ENCODE measurements at places on chromosomes 12 and 14.

GRCh38 chr14:75543786-75544185 is 21.5 kb downstream of the BATF start:
- DNase-seq, result no peak

- DNase-seq, result no peak
Observed at GRCh38 chr12:72273851-72274351, 1.7 kb downstream of the TRHDE start.

- DNase-seq, result no peak
Observed at GRCh38 chr12:77645966-77646598, 184.6 kb upstream of the NAV3 start.

- DNase-seq, result no peak
Observed at GRCh38 chr12:82124711-82125380, 233.3 kb downstream of the CCDC59 start.

- DNase-seq, result no peak
Observed at GRCh38 chr12:109579639-109580038, 6.0 kb downstream of the MVK start.

DNA sequence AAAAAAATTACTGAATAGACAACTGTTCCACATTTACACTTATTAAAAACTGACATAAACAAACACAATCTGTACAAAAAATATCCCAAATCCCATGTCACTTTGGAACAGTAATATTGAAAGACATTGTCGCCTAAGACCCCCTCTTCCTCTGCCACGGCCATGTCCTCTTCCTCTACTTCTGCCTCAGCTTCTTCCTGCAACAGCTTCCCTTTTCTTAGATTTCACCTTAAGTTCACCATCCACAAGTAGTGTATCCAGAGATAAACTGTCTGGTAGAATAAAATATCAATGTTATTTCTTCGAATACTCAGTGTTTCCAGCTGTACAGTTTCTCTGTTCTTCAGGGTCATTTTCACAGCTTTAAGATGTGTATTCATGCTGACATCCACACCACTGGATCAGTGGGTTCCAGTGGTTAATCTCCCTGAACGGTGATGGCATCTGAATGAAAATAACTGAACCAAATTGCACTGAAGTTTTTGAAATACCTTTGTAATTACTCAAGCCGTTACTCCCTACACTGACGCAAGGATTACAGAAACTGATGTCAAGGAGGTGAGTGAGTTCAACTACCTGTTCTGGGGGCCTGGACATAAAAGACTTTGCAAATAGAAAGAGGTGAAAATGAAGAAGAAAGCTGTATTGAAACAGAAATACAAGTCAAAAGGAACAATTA is 208.5 kb downstream of the C12orf50 start:
- DNase-seq, result no peak

Measured in activated T-helper 1 cell treated with anti-CD3 and anti-CD28 coated beads, Interleukin-12 subunit alpha, Interleukin-12 subunit beta, Interleukin-2, Interleukin-4 antibody, amounts not matched to agents 30 ng/mL and 10 ng/mL and 1 ng/mL, durations not matched to agents 14 hours and 24 hours and 36 hours (primary cell).